ENCODE measurements at places on chromosomes 4 and X.
A peak's percentile ranks its signal among the peaks of the same experiment; 100 is the strongest.

DNA sequence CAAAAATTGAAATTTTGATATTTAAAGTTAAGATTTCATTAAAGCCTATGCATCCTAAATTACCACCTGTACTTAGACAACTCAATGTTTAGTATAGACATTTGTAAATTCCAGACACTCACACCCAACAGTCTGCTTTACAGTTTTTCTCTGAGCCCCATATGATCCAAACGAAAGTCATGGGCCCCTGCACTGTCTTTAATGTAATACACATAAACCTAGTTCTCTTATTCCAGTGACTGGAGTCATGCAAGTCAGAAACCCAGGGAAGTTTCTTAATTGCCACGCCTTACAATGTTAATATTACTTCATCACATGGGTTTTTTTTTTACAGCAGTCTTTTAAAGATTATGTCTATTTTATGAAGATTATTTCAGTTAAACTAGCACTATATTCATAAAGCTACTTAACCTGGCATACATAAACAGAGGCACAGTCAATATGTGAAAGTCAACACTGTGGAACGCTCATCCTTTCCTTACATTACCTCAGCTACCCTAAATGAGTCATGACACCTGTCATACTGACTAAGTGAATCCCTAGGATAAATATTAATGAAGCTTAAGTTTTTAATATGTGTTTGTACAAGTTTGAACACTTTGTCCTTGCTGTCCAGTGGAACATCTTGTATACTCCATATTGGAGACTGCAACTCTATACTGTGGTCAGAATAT is 67.7 kb upstream of the H2AZ1 start:
- DNase-seq: no peak

GRCh38 chrX:47361538-47362511 is 8.6 kb upstream of the ZNF157 start:
- no peak for DNase-seq

DNA sequence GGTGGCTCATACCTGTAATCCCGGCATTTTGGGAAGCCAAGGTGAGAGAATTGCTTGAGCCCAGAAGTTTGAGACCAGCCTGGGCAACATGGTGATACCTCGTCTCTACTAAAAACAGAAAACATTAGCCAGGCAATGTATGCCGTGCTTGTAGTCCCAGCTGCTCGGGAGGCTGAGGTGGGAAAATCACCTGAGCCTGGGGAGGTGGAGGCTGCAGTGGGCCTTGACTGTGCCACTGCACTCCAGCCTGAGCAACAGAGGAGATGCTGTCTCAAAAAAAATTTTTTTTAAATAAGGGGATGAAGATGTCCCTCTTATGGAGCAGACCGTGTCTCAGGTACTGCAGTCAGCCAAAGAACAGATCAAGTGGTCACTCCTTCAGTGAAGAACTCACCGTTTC is 13.5 kb downstream of the CTAG1B start:
- no peak for DNase-seq

DNA sequence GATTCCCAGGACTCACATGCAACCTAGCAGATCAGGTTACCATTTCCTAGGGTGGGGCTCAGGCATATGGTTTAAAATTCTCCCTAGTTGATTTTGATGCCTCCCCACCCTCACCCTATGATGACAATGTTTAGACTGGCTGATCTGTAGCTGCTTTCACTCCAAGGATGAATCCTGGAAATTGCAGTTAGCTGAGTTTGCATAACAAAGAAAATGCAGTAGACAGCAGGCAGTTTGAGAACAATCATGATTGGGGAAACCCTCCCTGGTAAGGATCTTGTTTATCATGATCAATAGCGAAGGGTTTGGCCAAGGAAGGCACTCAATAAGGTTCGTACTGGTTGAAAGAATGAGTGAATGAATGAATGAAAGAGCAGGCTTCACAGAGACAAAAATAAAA is 2.1 kb downstream of the ZNF518B start:
- DNase-seq: no peak

DNA sequence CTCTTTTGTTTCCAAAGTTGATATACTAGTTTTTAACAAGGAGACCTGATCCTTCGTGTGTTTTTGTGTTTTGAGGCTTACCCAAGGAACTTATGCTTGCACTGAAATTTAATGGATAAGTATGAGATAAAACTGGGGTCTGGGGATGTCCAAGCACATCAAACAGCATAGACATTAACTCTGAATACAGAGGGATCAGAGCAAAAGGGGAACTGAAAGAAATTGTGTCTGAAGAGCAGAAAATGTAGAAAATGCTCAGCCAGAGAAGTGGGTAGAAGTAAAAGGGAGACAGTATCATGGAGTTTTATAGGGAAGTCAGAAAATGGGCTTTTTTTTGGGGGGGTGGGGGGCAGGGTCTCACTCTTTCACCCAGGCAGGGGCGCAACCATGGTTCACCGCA is 695.4 kb downstream of the ARAP2 start:
- DNase-seq: no peak

DNA sequence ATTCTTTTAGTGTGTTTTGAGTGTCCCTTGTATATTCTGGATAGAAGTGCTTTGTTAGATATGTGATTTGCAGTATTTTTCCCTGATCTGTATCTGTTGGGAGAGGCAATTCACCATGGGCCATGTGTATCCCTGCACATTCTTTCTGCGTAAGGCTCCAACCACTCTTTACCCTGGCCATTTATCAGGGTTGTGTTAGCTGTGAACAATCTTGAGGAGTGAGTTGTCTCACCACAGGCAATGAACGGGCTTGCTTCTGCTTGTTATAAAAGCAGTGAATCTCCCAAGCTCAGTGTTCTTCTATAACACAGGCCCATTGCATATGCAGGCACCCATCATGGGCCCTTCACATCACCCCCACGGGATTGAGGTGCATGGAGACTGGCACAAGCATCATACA is 18.9 kb upstream of the SMIM10 start:
- no peak for DNase-seq

- no peak for DNase-seq
These were observed 337.0 kb upstream of the DDX53 start for GRCh38 chrX:22662776-22663175.

GRCh38 chrX:69131886-69132285 is 33.4 kb downstream of the PJA1 start:
- DNase-seq: no peak

DNA sequence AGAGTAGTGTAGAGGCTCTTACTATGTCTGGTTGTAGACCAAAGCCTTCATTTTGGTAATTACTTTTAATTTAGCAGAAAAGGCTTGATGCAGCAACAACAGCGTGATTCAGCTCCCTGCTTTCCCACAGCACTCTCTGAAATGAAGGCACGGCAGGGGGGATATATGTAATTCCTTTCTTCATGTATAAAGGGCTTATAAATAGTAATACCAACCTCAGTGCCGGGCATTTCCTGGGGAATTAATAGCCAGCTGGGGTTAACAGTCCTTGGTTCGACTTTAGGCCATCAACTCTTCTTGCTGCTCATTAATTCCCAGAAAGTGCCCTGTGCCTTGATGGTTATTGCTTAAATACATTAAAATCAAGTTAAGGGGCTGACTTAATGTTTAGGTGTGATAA is 669.0 kb downstream of the ZNF674 start:
- no peak for DNase-seq

DNA sequence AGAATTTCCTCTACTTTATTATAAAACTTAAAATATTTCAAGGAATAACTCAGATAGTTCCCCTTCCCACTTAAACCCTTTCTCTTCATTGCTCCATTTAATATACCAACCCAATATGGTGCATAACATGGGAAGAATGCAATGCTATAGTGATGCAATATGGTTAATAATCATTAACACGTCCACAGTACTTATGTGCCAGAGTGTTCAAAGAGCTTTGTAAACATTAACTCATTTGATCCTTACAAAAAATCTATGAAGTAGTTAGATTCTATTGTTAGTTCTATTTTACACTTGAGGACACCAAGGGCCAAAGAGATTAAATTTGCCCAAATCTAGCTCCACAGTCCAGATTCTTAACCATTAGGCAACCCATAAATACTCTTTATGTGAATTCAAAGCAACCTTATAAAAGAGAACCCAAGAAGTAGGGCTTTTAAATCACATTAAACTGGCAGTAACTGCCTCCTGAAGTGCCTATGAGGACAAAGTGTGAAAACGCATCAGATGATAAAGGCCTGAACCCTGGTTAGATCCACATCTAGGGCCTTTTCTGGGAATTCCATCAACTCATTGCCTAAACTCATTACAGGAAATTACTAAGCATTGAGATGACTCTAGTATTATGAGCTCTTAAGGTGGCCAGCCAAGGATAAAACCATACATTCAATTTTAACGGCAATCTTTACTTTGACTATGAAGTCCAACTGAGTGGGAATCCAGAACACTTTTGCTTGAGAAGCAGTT is 94.3 kb downstream of the AREG start:
- no peak for DNase-seq

DNA sequence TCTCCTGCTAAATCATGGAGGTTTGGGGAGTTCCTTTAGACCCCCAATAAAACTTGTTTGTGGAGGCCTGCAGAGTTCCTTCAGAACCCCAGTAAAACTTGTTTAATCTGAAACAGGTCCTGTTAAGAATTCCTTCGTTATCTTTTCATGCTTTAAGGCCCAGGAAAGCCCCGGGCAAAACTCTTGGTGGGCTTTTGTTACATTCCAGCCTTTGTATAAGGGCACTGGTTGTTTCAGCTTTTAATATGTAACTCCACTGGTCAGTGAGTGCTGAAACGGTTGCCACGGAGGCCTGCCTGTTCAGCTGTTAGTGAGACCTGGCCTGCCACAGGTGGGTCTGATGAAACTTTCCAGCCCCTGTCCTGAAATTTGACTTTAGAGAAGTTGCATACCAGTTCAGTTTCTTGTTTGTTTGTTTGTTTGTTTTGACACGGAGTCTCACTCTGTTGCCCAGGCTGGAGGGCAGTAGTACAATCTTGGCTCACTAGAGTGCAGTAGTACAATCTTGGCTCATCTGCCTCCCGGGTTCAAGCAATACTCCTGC is 12.4 kb upstream of the DHRSX start:
- DNase-seq: no peak

GRCh38 chrX:33142331-33142730 is 69.0 kb downstream of the DMD start:
- DNase-seq: no peak

GRCh38 chr4:89733946-89734345 is 103.0 kb downstream of the SNCA start:
- no peak for DNase-seq

GRCh38 chr4:102500696-102501446 is at the start of gene NFKB1:
Gene NFKB1 (plus strand): TSS chr4:102501359. CDS start chr4:102525519, 24,160 bp downstream.
- peak; percentile 78 for DNase-seq

- DNase-seq: no peak
These were observed 81.9 kb downstream of the JADE3 start for GRCh38 chrX:46994096-46994495.

GRCh38 chrX:47143894-47144625 is 442 bp downstream of the NDUFB11 start:
- no peak for DNase-seq

- no peak for DNase-seq
These were observed 21.9 kb downstream of the AP1AR start for GRCh38 chr4:112253382-112254000.

- no peak for DNase-seq
These were observed 137.9 kb upstream of the NHS start for GRCh38 chrX:17237146-17237545.

- no peak for DNase-seq
These were observed 1700.6 kb upstream of the TENM3 start for GRCh38 chr4:180542445-180543100.

GRCh38 chr4:6018331-6018730 is at the start of gene C4orf50:
Gene C4orf50 (minus strand): TSS chr4:6018431.
- DNase-seq: no peak

DNA sequence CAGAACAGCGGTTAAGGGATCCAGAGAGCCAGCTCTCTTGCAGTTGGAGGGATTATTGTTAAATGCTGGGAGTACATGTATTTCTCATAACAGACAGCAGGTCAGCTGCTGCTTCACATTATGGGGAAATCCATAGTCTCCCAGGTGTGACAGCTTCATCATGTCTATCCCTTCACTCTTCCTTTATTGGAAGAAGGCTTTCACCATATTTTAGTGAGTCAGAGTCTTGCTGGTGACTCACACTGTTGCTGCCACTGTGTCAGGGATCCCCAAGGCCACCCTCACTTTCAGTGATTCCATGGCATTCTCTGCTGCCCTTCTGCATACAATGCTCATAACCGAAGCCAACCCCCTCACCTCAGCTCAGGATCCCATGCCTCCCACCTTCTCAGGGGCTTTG is 32.9 kb upstream of the PAGE5 start:
- no peak for DNase-seq

GRCh38 chr4:80045786-80046185 is 27.2 kb downstream of the ANTXR2 start:
- no peak for DNase-seq

DNA sequence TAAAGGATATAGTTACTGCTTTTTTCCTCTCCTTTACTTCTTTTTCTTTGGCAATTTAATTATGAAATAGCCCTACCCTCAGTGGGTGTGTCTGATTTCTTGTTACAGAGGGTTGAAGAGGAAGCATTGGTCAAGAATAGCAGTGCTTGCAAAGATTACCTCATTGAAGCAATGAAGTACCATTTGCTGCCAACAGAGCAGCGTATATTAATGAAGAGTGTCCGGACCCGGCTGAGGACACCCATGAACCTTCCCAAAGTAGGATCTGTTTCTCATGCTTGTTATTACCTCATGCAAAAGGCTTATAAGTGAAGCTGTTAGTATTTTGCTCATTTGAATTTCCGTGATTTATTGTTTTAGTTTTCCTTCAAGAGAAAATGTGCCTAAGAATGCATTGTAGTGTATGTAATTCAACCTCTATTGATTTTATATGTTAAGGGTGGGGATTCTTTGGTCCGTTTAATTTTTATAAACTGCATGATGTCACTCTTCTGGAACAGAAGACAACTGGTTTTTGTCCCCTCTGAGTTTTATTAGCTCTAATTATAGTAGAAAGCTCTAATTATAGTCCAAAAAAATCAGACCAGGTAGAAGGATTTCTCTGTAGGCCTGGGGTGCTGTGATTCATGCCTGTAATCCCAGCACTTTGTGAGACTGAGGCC is 27.9 kb upstream of the MSMO1 start:
- DNase-seq: no peak

- no peak for DNase-seq
These were observed 367.1 kb downstream of the PACRGL start for GRCh38 chr4:21067351-21067750.

GRCh38 chrX:80667967-80668366 is 141.7 kb downstream of the BRWD3 start:
- DNase-seq: no peak

DNA sequence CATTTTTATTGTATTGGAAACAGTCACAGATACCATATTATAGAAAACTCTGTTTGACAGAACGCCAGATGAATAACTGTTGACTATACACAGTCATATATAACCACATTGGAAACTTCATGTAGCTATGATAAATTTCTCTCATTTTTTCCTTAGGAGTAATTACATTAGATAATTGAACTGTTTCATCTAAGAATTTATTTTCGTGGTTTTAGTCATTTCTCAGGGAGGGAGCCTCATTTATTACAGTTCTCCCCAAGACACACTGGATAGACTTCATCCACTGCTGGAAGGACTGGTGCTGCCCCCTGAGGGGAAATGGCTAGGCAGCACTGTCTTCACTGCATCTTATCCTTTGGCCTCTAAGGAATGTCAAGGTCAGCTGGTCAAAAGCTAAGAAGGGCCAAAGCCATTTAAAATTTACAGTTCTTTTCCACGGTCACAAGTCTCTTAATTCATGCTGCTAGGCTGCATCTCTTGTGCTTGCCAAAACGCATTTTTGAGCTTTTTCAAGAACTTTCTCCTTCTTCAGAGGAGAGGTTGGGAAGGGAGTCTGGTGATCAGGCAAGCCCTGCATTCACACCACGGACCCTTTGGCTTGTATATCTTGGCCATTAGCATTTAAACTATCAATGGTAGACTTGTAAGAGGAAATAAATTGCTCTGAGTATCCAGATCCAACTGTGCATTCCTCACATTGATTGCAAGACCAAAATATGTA is 145.1 kb downstream of the CBR4 start:
- DNase-seq: no peak
